AG09309 (cell line): ENCODE measurements at places on chromosomes 5 and 9.

DNA sequence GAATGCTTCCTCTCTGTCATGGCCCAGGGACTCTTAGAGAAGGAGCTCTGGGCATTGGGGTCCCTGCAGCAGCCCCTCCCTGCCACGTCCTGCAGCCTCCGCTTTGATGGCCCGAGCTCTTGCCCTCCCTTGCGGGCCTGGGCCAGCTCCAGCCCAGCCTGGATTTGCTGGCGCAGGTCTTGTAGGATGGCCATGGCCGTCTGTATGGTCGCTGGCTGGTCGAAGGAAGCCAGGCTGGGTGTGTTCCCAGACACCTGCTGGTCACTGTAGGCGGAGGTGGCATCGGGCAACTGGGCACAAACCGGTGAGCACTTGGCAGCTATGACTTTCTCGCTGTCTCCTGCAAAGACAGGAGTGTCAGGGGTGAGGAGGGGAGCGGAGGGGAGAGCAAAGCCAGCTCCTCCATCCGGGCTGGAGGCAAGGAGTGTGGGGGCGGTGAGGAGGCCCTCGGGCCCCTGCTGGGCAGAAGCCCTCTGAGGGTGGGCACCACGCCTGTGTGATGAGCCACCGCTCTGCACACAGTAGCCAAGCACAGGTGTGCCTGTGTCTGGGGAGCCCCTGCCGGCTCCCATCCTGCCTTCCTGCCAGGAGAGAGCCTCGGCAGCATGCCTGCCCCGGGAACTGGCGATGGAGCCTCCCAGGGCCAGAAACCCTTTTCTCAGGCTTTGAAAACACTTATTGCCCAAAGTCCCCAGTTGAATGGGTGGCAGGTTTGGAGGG lies 12.4 kb downstream of the CCDC187 start:
- no peak for DNase-seq

GRCh38 chr5:91007251-91007650 lies 375.9 kb downstream of the ARRDC3 start:
- no peak for DNase-seq

DNA sequence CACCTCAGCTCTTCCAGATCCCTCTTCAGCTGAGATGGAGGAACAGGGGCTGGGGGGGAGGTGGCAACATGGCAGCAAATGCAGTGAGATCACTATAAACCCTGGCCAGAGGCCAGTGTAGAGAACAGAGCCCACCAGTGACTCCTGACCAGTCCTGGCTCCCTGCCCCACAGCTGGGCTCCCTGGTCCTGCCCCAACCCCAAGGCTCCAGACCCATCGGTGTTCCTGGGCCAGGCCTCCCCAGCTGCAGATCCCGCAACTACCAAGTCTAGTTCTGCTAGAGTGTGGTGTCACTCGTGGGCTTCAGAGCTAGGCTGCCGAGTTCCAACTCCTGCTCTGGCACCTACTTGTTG lies 16.8 kb downstream of the AKNA start:
- DNase-seq = no peak

DNA sequence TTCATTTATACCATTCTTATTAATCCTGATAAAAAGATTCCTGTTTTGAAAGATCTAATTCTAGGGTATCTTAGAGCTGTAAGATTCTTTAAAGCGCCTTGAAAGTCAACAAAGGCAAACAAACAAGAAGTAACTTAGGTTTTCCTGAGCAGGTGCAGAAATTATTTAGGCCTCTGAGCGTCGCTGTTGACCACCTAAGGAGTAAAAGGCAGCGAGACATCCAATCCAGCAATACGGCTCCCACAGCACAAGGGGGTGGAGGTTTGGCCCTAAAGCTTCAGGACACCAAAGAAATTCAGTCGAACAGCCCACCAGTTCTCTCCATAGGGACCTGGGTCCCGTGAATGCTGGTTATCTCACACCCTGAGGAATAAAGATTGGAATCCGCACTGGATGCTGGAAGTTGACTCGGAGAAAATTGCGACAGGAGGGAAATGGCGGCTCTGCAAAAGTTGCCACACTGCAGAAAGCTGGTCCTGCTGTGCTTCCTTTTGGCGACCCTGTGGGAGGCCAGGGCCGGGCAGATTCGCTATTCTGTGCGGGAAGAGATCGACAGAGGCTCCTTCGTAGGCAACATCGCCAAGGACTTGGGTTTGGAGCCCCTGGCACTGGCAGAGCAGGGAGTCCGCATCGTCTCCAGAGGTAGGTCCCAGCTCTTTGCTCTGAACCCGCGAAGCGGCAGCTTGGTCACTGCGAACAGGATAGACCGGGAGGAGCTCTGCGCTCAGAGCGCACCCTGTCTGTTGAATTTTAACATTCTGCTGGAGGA lies at the start of gene PCDHGA2:
Gene PCDHGA2, plus strand, starts transcription at position 223 of the 769 bp plus-strand sequence.
- no peak for DNase-seq

DNA sequence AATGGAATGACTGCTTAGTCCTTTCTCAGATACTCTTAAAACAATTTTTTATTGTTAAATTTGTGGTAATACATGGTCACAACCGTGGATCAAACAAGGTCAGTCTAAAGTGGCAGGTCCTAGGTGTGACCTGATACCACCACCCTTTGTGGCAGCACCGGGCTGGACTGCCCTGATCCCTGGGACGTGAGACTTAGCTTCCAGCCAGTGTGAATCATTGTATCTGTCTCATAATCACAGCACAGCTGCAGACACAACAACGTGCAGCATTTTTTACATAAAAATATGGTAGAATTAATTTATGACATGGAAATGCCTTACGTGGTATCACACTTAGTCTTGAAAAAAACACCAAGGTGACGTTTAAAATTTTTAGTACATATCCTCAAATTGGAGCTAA lies 7.8 kb downstream of the TOR1B start:
- DNase-seq = no peak

- no peak for DNase-seq
These were observed 110.6 kb upstream of the GDNF start for GRCh38 chr5:37950436-37950835.

- peak; percentile 21 for DNase-seq
These were observed 70.1 kb upstream of the RAPGEF1 start for GRCh38 chr9:131809941-131810344.

GRCh38 chr5:148776780-148777179 lies 49.6 kb upstream of the ADRB2 start:
- DNase-seq = peak; percentile 44

- DNase-seq = no peak
These were observed 13.1 kb downstream of the DNAJB5 start for GRCh38 chr9:35002623-35003022.

GRCh38 chr9:137880976-137881530 lies 3.5 kb downstream of the CACNA1B start:
- no peak for DNase-seq

GRCh38 chr5:56097055-56097454 lies 102.3 kb upstream of the IL6ST start:
- DNase-seq = no peak

DNA sequence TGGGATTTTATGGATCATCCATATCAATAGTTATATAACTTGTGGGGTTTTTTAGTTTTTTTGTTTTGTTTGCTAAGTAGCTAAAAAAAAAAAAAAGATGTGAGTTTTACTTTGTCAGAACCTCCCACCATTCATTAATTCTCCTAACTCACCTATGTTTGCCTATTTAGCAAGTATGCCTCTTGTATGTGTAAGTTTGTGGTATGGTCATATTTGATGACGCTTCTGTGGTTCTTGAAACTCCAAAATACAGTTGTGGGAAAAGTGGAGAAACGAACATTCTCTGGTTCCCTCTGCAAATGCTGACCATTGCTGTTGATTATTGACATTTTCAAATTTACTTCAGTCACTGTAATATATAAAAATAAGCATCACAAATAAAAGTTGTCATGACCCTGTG lies 75.7 kb downstream of the PBX3 start:
- DNase-seq = no peak

- DNase-seq = no peak
These were observed 2.9 kb upstream of the NDST1 start for GRCh38 chr5:150505041-150505511.

GRCh38 chr5:189976-190365 lies 1.3 kb upstream of the LRRC14B start:
- no peak for DNase-seq

GRCh38 chr5:90214991-90215390 lies 194.6 kb downstream of the CETN3 start:
- DNase-seq = no peak

GRCh38 chr5:135978993-135979392 lies 24.2 kb upstream of the LECT2 start:
- no peak for DNase-seq

GRCh38 chr9:6758248-6758497 lies 400 bp downstream of the KDM4C start:
- no peak for DNase-seq

- no peak for DNase-seq
These were observed 8.2 kb upstream of the GDNF start for GRCh38 chr5:37847978-37848425.

DNA sequence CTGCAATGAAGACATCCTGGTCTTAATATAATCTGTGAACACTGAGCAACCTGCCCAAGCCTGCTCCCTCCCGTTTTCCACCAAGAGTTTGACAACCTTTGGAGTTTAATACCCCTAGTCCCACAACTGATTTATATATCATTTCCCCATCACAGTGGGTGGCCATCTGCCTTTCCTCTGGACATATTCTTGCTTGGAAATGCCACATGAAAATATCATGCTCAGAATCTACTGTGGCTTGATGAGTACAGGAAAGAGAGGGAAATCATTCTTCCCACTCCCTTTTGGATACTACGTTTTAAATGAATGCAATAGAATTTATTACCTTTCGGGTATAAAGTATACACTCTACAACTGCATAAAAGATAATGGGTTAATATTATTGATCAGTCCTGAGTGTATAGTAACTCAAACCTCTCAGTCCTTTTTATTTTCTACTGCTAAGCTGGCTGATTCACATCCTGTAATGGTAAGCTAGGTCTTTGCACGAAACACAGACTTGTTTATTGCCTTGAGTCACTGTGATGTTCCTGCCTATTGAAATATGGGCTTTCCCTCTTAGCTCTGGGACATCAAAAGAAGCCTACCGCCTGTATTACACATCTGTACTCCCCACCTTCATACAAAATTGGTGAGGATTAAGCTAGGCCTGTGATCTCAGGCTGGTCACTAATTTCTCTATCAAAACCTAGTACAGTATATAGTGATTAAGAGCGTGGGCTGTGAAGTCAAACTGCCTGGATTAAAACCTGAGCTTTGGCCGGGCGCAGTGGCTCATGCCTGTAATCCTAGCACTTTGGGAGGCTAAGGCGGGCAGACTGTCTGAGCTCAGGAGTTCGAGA lies 67.6 kb upstream of the NR5A1 start:
- peak; percentile 70 for DNase-seq

GRCh38 chr5:112752335-112752734 lies 14.7 kb downstream of the APC start:
- DNase-seq = no peak

GRCh38 chr5:104702212-104702611 lies 1139.6 kb upstream of the NUDT12 start:
- DNase-seq = no peak

GRCh38 chr9:94801681-94802080 lies 75.2 kb downstream of the AOPEP start:
- DNase-seq = no peak

GRCh38 chr5:73501406-73501805 lies 3.2 kb downstream of the BTF3 start:
- no peak for DNase-seq

GRCh38 chr9:135324329-135324728 lies 155.3 kb upstream of the PPP1R26 start:
- no peak for DNase-seq

DNA sequence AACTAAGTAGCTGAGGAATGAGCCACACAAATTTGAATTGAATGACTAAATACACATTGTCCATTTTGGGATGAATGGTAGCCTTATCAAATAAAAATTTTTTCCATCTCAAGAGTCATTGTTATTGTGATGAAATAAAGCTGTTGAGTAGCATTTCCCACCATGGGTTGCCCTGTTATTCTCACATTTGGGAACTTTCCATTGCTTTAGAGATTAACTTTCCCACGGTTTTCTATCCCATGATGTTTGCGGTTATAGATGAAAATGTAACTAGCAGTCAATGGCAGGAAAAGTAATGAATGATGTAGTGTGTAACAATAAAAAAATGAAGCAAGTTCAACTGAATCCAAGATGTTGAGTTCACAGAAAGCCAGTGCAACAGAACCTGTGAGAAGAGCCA lies 59.9 kb upstream of the PLPP1 start:
- no peak for DNase-seq

DNA sequence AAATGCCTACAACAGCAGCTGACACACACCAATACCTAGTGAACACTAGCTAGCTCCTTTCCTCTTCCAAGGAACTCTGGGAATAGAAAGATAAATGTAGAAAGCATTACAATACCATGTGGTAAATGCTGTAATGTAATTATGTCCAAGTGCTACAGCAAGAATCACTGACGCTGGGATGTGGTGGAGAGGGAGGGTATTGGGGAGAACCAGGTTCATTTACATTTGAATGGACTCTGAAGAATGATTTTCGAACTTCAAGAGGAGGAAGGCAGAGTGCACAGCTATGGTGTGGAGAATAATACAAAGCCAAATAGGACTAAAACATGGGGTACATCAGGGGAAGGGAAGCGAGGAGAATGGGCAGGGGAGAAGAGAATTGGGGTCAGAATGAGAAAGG lies 158.0 kb downstream of the CDK5RAP2 start:
- no peak for DNase-seq

DNA sequence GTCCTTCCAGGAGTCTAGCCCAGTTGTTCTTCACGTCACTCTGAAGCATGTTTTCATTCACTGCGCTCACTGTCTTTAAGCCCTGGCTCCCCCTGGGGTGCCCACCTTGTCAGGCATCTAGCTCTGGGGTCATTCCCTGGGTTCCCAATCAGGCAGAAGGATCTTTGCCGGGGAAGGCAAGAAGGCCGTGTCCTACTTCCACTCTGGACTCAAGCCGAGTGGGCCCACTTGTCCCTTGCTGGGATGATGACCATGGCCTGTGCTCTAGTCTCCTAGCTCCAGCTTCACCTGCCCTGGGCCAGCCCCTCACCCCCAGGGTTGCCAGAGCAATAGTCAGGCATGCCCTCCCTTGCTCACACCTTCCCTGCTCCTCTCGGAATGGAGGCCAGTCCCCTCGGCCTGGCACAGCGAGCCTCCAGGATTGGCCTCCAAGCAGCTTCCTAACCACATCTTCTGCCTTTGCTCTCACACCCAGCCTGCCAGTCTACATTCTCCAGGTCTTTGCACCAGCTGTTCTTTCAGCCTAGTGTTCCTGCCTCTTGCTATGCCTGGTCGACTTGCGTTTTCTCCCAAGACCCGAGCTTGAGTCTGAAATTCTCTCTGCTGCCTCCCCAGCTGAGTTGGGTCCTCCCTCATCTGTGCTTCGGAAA lies 32.2 kb upstream of the PSD2 start:
- no peak for DNase-seq

DNA sequence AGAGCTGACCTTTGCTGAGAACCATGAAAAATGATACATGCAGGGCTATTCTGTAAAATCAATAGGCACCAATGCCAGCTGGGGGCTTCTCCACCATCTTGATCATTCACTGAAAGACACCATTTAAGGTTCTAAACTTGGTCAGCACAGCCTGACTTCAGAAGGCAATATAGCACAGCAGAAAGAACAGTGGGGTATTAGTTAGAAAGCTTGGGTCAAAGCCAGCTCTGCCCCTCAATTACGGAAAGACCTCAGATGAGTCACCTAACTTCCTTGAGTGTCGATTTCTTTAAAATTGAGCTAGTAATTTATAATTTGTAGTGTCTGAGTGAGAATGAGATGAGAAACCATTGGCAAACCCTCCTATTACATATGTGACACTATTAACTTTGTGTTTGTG lies 3.4 kb downstream of the TNC start:
- no peak for DNase-seq

- DNase-seq = no peak
These were observed 383.7 kb upstream of the TRPC7 start for GRCh38 chr5:136749016-136749415.
